ENCODE measurements at places on chromosomes 11 and 22.

DNA sequence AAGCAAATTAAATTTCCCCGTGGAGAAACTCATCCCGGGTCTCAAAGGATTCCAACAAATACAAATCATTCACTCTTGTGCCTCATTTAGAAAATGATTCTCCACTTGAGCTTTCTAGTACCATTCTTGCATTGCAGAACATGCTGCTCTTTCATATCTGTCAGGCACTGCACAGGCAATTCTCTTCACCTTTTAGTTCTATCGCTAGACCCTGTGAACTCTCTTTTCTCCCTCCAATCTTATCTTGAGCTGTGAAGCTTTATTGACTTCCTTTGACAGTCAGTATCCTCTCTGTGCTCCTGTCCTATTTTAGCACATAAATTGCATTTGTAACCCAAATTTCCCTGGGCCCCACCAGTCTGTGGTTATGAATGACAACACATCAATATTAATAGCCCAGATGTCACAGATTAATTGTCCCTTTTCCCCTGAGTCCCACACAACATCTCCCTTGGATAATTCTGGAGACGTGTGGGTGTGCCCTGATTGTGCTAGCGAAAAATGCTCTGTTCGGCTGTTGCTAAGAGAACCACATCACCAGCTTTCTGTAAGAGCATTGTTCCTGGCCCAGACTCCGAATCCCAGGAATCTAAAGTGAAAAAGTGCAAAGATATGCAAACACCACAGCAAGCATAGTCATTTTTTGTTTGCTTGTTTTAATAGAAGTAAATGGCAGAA is 22.4 kb upstream of the SC5D start:
- no peak for DNase-seq

DNA sequence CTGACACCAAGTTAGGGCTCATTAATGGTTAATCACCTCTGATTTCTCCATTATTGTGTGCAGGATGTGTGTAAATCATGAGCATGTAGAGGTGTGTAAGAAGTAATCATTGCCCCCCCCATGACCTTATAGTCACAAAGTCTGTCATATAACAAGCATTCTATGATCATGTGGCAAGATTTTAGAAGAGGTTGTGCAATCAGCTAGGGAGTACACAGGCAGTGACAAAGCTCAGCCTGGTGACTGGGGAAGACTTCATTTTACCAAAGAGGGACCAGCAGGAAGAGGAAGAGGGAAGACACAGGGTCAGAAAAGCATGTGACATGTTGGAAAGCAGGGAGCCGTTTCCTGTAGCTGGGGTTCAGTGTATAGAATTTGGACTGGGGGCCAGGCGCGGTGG is 176.5 kb upstream of the LARGE1 start:
- DNase-seq, result no peak

DNA sequence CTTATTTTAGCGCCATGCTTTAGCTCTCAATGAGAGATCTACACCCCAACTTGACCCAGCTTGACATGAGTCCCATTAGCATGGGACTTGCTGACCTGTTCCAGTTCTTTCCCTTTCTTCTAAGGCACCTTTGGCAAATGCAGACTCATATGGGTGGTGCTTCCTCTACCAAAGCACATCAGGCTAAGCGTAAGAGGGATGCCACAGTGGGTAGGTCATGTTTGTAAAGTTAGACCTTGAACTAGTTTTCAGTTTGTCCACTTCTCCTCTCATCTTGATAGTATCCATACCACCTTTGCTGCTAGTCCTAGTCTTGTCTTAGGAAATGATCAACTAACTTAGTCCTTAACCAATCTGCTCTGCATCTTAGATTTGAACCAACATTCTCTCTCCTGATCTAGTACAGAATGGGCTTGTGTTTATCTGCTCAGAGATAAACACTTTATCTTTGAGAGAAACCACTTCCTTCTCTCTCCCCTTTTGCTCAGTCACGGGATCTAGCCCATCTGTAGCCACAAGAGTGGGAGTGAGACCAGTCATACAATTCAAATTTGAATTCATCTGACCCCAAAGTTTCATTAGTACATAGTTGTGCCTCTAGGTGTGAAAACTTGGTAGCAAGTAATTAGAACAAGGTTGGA is 72.1 kb upstream of the CD44 start:
- no peak for DNase-seq

DNA sequence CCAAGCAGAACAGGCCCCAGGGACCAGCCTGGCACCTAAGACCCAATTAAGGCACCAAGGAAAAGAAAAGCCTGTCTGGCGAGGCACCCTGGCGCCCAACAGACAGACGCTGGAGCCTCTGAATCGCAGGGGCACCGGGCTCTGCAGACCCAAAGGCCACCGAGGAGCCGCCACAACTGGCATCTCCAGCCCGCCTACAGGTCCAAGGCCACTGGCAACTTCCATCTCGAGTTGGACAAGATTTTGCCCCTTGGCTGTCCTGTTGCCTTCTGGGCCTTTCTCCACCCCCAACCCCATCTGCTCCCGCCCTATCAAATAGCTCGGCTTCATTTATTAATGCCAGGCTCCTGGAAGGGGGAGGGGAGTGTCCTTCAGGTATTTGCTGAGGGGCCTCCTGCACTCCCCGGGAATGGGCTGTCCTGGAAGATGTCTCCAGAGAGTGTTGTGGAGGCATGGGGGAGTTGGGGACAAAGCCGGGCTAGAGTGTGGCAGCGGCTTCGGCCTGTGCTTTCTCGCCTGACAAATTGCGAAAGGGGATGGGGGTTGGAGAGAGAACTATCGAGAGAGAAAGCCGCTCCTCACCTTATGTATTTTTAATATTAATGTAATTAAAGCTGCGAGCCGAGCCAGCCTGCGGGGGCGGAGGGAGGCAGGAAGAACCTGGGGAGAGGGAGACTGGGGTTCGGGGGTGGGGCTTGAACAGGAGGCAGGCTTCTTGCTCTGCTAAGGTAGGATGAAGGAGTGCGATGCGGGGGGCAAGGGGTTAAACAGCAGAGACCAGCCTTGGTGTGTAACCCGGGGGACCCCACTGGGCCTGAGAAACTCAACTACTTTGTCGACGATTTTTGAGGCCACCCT is 2.0 kb downstream of the DSCAML1 start:
- no peak for DNase-seq

- peak; percentile 70 for DNase-seq
Observed at GRCh38 chr22:20803696-20804324, 29.9 kb downstream of the SERPIND1 start.

DNA sequence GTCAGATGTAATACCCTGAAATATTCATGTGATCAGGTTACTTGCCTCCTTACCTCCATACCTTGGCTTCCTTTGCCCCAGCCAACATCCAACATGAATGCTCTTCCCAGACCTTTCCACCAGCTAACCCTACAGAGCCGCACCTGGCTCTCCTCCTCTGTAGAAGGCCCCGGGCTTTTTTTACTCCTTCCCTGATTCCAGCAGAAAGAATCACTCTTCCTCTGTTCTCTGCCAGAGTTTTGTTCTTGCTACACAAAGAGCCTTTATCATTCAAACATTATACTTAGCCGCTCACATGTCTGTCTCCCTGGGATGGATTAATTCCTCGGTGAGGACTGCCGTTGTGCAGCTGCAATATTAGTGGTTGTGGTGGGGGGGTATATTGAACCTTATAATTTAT is 116.8 kb upstream of the GRAMD1B start:
- no peak for DNase-seq

GRCh38 chr11:1988667-1989317 is 8.8 kb downstream of the H19 start:
- DNase-seq, result no peak

DNA sequence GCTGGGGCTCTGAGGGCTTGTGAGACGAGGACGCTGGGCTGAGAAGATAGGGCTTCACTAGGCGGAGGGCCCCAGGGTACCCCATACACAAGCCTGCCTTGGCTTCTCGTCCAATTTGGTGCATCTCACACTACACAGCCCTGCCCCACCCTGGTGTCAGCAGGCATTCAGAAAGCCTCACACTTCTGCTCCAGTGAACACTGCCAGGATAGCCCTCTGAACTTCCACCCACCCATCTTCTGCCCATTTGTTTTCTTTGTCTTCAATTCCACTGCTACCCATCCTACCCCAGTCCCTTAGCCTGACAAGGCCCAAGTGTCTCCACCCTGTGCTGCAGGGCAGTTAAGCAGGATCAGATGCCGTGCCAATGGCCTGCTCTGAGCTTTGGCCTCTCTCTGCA is 1.9 kb upstream of the BUD13 start:
- DNase-seq, result no peak
